Fibroblast of upper back skin (primary cell): ENCODE measurements at places on chromosomes 6 and 20.

DNA sequence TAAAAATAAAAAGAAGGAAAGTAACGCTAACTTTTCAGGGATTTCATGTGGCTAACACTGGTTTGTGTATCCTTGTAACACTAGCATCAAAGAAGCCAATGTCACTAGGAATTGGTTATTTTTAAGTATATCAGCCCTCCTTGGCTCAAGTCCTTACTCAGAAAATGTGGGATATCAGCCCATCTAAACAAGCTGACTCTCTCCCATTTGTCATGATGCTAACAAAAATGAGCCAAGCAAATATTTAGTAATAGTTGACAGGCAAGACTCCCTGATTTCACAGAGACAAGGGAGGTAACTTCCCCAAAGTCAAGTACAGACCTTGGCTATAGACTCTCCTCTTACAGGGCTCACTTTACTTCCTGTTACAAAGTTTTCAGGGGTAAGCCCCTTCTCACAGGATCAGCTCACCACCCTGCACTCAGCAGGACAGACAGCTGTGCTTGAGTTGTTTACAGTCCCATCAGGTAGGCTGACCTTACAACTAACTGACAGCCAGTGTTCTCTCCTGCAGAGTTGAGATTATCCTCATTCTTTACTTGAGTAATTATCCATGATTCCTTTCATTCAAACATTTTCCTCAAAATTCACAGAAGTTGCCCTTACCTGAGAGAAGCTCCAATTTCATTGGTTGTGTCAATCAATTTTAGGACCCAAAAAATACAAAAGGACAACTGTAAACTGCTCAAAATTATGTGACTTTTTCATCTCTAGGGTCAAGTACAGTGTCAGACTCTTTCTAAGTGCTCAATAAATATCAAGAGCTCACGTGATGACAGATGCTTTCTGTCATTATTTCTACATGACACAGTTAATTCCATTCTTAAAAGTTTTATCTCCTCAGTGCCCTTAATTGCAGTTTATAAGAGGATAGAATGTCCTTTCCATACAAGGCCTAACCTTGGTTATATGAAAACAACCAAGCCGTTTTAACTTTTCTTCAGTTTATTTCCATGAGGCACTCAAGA, 38.1 kb upstream of the BMP5 start:
- DNase-seq, result no peak

DNA sequence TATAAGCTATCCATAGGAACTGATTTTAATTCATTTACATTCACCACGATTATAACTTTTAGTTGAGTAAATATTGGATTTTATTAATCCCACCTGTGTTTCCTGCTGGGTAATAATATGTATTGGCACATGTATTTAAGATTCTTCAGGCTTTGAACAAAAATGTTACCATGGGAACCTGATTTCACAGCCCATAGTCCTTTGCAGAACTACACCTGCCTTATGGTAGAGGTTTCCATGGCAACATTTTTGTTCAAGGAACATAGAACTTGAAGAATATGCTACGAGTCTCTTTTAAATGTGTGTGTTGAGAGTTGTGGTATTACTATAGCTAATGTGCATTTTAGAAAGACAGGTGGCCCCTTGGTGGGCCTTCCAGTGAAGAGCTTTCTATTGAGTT, 317.4 kb downstream of the SAMD5 start:
- no peak for DNase-seq

DNA sequence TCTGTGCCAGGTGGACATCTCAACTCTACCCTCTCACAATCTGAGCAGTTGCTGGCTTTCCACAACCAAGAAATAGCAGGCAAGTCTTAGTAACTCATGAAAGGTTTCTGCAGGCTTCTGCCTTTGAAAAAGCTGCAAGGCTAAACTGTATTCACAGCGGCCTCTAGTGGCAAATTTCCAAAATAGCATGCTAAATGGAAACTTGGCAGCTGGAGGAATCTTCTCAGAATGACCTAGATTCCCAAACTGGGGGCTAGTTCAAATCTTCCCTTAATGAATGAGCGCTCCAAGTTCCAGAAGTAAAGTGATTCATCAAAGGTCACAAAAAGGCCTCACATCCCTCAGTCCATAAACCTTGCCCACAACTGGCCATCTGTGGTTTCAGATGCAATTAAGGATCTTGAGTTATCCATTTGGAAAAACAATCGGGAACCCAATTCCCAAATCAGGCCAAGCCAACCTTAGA, 11.9 kb upstream of the CPNE5 start:
- DNase-seq, result peak; percentile 77

- DNase-seq, result peak; percentile 51
These were observed 67.1 kb upstream of the NOTCH4 start for GRCh38 chr6:32290886-32291450.

- no peak for DNase-seq
These were observed 51.9 kb upstream of the SEC63 start for GRCh38 chr6:108009894-108010293.

GRCh38 chr6:109103942-109104341, 8.6 kb downstream of the CEP57L1 start:
- DNase-seq, result no peak

DNA sequence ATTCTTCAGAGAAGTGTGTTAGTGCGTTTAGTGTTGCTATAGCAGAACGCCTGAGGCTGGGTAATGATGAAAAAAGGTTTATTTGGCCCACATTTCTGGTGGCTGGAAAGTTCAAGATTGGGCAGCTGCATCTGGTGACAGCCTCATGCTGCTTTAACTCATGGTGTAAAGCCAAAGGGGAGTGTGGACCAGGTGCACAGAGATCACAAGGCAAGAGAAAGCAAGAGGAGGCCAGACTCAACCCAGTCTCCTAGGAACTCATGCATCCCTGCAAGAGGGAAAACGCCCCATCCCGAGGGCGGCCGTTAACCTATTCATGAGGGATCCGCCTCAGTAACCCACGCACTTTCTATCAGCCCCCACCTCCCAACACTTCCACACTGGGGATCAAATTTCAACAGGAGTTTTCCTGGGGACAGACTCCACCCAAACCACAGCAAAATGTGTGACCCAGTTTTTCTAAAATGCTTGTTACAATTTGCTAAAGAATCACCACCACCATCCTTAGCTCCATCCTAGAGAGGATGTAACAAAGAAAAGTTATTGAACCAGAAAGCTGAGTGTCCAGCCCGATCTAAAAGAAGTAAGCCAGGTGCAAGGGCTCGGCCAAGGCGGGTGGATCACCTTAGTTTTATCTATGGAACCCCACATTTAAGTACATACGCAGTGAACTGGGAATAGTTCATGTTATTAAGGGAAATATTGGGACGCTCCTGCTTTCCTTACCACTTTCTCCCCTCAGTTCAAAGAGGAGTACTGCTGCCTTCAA, 164.8 kb downstream of the QKI start:
- DNase-seq, result peak; percentile 8

- DNase-seq, result peak; percentile 46
These were observed 913 bp downstream of the BTN2A2 start for GRCh38 chr6:26383624-26384417.

DNA sequence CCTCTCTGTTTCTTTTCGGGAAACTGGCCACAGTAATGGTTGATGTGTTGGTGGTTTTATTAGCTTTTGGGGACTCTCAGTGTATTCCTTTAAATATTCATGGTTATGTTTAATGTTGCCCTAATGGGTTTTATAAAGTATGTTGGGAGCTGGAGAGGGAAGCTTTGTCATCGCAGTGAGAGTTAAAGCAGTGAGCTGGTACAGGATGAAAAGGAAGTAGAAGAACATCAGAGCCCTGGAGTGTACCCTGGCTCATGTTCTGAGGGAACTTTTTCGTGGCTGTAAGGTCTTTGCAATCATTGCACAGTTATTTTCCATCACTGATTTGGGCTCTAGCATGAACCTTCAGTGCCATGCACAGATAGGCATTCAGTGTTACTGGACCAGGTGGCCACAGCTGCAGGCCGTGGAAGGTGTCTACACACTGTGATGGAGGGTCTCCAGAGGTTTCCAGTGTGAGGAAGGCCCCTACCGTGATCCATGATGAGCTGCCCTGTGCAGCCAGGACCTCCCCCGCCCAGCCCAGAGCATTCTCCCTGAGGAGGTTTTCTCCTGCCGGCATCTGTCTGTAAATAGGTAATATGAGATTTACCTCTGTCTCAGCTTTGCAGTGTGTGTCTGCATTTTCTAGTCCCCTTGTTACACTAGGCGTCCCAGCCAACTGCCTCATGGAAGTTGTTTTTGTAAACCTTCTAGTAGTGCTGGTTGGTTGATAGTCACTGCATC, 22.4 kb upstream of the TMEM217 start:
- DNase-seq, result no peak

GRCh38 chr6:169384291-169384690, 130.6 kb upstream of the THBS2 start:
- no peak for DNase-seq

DNA sequence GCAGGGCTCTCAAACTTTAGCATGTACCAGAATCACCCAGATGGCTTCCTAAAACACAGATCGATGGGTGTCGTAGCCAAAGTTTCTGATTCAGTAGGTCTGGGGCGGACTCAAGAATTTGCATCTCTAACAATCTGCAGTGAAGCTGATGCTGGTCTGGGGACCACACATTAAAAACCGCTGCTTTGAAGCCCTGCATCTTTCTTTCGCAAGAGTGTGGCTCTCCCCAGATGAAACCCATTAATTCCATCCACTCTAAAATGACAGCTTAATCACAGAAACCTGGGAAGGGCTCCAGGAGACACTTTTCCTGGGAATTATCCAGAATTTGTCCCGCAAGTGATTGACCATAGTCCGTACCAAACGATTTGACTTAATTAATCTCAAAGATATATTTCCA, 319.8 kb upstream of the PLCB4 start:
- DNase-seq, result peak; percentile 89

DNA sequence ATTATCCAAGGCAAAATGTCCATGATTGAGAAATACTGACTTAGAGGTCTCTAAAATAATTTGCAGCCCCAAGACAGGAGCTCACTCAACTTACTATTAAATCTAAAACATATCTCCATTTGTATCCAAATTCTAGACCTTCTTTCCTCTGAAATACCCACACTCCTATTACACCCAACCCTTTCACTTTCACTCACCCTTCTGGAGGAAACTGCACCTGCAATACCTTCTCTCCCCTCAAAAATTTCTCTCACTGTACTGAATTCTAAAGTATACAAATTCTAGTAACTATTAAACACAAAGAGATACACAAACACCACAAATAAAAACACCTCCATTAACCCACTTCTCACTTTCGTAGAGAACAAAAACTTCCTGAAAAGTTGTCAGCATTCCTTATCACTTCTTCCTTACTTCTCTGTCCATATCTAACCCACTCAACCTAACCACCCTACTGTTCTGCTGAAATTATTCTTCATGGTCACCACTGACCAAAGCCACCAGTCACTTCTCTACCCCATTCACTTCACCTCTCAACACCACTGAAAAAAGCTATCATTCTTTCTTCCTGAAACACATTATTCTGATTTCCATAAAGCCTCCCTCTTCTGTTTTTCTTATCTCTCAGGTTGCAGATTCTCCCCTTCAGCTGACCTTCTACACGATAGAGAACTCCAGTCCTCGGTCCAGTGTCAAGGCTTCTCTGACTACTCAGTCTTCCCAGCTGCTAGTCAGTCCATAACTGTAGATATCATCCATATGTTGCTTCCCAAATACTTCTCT, 12.0 kb downstream of the LMBRD1 start:
- DNase-seq, result no peak

DNA sequence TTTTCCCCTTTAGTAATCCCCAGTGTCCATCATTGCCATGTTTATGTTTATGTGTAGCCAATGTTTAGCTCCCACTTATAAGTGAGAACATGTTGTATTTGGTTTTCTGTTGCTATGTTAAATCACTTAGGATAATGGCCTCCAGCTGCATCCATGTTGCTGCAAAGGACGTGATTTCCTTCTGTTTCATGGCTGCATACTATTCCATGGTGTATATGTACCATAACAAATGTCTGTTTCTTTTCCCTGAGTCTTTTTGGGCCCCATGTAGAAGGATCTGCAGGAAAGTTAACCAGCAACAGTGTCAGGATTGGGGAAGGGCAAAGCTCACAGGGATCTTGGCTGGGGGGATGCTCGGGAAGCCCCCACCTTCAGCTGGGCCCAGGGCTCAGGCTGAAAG, 64.3 kb upstream of the SULF2 start:
- no peak for DNase-seq

- no peak for DNase-seq
These were observed 22.7 kb downstream of the HLA-C start for GRCh38 chr6:31249184-31249583.

DNA sequence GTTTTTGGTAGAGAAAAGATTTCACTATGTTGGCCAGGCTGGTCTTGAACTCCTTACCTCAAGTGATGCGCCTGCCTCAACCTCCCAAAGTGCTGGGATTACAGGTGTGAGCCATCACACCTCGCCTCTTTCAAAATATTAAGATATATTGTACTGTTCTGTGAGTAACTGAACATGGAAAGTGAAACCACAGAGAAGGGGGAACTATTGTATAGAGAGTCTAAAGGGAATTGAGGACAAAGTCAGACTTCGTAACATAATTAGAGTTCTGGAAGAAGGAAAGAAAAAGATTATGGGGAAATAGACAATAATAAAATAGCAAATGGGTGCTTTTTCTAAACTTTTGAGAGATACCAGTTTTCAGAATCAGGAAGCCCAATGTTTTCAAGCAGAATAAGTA, 17.4 kb upstream of the AKAP7 start:
- no peak for DNase-seq

DNA sequence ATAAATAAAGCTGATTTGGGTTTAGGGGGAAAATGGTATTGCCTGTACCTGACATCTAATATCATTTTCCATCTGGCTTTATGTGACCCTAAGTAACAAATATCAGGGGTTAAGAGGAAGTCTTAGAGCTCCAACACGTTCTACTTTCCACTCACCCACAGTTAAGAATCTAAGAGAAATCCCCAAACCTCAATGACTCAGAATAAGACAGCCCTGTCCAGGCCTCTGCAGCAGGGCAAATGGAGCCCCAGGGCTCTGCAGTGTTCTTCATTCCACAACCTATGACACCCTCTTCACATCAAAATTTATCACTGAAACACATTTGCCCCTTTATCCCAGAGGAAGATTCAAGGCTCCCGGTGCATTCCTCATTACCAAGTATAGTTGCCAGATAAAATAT, 20.3 kb upstream of the TENT5A start:
- peak; percentile 68 for DNase-seq

DNA sequence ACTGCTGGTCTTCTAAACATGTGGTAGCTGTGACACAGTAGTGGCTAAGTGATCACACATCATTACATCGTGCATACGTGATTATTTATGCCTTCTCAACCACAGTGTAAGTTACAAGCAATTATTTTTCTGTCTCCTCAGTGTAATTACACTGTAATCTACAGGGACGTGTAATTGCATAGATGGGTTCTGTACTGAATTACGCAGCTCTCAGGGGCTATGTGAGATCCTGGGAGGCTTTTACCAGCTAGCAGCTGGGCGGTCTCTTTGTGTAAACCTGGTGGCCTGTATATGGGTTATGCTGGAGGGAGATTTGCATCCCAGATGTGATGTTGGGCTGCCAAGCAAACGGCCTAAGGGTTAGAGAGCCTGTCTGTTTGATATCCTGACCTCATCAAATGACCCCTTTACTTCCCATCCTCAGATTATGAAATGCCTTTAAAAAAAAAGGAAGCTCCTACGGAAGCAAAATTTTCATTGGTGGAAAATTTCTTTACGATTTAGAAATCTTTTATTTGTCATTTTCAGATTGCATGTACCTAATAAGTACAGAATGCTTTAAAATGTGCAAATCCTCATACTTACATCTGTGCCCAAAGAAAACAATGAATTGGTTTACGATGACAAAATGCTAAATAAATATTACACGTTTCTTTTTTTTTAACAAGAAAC, 402.8 kb upstream of the JAG1 start:
- DNase-seq, result no peak

GRCh38 chr20:22402550-22402949, 181.8 kb downstream of the FOXA2 start:
- no peak for DNase-seq

- peak; percentile 22 for DNase-seq
These were observed 39.3 kb upstream of the TMEM200A start for GRCh38 chr6:130326496-130326895.
